RWPE2 (cell line): ENCODE measurements at places on chromosomes 12 and 14.

DNA sequence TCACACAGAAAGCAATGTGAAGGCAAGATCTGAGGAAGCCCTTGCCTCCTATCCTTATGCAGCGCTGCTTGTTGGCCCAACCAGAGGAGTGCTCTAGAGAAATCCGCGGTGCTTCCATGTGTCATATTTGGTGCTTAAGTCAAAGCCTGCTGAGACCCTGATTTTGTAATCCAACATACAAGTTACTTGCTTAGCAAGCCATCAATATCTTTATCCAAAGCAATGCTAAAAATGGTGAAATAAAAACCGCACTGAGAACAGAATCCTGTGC, 250.0 kb downstream of the MED13L start:
- no peak for DNase-seq

DNA sequence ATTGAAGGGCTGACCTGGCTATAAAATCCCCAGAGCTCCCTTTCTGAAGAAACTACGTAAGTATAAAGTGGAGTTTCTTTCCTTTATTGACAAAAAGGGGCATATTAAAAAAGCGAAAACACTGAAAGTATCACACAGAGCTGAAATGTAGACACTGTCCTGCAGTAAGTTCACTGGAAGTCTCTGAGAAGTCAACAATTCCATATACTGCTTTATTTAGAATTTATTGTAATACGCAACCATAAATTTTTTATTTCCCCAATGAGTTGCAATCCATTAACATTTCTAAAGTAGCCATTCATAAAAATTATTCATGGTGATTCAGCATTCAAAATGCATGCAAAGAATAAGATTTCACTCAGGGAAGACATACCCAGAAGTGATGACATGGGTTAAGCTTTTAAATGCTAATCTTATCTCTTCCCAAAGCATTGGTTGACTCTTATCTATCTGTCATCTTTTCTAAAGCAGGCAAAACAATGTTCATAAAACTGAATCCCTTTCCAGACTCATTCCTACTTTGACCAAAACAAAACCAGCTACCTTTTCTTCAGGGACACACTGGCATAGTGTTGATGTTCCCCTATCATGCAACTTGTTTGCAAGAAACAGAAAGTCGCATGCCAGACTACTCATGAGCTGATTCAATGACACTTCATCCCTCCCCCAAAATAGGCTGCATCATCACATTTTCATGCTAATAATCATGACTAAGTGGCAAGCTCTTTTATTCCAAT, 17.3 kb downstream of the KITLG start:
- no peak for DNase-seq

DNA sequence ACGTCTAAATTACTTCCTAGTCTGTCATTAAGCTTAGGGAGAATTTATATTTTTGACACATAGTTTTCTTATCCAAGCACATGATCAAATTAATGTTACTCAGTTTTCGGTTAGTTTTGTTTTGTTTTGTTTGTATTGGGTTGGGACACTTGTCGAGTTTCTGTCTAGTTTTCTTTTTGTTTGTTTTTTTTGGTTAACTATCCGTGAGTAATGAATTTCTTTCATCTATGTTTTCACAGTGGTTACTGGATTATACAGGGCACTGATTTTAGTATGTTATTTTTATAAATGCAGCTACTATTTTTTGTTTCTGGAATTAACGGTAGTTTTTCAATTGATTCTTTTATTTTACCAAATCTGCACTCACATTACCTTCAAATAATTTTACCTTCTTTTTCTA, 2.7 kb downstream of the KLRF1 start:
- no peak for DNase-seq

DNA sequence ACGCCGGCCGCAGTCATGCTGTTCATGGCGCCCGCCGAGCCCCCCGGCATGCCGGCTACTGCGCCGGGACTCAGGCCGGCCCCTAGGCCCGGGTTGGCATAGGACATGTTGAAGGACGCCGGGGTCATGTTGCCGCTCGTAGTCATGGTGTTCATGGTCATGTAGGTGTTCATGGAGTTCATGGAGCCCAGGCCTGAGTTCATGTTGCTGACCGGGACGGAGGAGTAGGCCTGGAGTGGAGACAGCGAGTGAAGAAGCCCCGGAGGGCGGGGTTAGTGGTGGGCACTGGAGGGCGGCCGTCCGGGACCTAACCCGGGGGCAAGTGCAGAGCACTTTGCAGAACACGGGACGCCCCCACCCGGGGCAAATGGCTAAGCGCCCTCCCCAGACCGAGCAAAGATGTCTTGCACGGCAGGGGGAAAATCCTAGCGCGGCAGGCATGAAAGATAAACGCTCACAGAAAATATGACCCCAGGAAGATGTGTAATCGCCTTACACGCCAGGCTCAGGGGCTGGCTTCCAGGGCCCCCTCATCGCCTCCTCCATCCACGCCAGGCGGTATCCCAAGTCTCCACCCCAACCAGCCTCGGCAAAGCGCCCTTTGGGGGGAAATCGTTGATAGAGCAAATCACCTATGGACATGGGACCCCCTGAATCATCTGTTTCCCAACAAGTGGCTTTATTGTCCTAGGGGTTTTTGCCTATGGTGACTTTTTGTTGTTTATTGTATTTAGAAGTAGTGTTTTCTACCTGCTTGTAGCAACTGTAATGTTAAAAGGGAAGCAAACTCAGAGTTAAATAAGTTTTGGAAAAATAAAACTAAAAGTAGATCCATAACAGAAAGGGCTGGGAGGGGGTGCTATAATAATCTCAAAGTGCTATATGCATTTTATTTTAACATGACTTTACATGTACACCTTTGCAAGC, 2.3 kb downstream of the FOXA1 start:
- peak; percentile 78 for DNase-seq

- no peak for DNase-seq
Observed at GRCh38 chr12:47843226-47843980, 23.7 kb upstream of the HDAC7 start.

GRCh38 chr14:81963846-81964245, 430.2 kb upstream of the SEL1L start:
- no peak for DNase-seq

DNA sequence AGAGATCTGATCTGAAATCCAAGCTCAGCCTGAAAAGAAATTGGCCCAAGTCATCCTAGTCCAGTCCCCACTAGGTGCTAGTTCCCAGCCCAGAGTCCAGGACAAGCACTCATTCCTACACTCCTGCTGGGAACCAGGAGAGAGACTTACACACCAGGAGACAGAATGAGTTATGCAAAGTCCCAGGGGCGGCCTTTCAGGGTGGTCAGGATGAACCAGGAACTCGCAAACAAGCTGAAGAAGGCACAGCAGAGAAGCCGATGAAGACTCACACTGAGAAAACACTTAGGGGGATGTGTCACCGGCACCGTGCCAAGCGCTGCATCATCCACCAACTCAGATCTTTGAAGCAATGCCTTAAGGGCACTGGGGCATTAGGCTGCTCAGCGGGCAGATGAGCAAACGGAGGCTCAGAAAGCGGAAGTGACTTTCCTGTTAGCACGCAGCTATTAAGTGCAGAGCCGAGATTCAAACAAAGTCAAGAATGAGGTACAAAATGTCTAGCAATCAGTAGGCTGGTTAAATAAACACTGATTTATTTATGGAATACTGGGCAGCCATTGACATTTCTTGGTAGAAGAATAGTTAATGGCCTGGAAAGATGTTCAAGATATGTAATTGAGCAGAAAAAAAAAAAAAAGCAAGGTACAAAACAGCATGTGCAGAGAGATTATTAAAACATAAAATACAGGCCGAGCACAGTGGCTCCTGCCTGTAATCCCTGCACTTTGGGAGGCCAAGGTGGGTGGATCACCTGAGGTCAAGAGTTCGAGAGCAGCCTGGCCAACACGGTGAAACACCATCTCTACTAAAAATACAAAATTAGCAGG, 78.7 kb downstream of the LRRC74A start:
- DNase-seq, result peak; percentile 98

- DNase-seq, result no peak
Observed at GRCh38 chr12:50825372-50825838, 17.3 kb upstream of the TMPRSS12 start.

DNA sequence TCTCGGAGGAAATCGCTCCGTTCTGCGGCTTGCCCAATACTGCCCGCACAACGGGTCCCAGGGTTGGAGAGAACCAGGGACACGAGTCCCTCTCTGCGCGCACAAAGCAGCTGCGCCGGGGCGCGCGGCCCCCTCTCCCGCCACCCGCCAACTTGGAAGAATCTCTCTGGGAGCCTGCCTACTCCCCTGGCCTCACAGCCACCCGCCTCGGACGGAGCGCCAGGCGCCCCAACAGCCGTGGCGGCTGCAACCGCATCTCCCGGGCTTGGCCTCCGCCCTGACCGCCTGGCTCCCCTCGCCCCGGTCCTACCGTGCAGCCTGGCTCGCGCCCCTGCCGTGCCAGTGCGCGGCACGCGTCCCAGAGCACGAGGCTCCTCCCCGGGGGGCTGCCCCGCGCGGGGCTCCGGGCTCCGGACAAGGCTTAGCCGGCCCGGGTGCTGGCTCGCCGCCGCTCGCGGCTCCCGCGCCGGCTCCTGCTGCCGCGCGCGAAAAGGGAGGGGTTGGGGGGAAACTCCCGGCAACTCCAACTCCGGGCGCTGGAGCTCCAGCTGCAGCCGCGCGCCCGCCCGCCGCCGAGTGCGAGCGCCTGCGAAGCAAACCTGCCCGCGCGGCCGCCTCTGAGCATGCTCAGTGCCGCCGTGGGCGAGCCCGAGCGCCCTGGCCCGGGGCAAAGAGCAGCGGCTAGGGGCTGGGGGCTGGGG, at the start of gene STXBP6:
Gene STXBP6, minus strand, starts transcription at position 580 of the 701 bp plus-strand sequence. CDS start 75,329 bp downstream, outside the sequence.
- no peak for DNase-seq

DNA sequence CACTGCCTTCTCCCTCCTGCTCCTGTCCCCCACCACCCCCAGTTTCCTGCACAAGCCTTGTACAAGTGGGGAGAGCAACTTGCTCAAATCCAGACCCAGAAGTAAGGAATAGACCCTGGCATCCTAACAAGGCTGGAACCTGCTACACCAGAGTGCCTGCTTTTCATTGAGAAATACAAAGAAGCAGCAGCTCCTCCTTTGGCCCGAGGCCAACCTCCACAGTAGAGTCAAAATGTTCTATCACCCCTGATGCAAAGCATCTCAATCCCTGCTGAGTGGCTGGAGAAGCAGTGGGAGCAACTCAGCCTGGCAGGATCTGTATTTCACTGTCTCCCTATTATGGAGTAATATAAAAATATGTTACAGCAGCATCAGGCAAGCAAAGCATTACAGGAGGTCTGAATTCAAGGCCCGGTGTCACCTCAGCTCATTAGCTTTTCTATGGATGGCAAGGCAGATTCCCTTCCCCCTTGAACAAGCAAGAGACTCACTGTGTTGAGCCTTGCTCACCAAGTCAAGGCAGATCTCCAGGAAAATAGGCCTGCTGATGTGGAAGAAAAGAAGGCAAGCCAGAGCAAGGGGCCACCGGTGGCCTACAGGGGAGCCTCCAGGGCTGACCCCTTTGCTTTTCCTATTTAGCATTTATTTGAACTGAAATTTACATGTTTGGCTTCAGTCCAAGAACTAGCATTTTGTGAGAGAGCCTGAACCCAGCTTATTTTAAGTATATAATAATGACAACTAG, 186.3 kb upstream of the EGLN3 start:
- no peak for DNase-seq

GRCh38 chr14:100222224-100223093, 16.5 kb upstream of the YY1 start:
- no peak for DNase-seq

- DNase-seq, result no peak
Observed at GRCh38 chr14:22426711-22427110, 162.3 kb downstream of the DAD1 start.
